ENCODE measurements at places on chromosomes 11 and 22.

DNA sequence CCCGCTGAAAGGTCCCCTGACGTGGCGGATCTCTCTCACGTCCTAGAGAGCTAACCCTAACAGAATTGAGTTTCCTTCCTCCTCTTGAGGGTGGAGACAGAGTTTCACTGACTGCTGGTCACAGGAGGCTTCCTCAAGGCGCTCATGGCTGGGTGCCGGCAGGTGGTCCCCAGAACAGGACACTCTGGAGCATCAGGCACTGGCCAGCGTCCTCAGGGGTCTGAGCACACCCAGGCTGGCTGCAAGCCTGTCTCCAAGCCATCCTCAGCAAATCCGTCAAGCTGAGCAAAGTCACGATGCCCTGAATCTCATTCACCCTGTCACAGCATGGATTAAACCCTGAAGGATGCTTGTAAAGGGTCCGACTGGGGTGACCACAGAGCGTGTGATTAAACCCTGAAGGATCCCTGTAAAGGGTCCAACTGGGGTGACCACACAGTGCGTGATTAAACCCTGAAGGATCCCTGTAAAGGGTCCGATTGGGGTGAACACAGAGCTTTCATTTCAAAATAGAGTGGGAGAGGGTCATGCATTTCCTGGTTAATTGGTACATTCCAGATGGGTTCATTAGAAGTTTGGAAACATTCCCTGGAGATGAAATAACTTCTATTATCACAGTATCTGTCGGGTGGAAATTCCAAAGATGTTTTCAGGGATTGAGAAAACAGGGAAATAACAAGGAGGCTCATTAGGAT, 473.0 kb downstream of the BRD1 start:
- no peak for DNase-seq

- no peak for DNase-seq
Measured at GRCh38 chr11:24687531-24688147, 190.8 kb downstream of the LUZP2 start.

DNA sequence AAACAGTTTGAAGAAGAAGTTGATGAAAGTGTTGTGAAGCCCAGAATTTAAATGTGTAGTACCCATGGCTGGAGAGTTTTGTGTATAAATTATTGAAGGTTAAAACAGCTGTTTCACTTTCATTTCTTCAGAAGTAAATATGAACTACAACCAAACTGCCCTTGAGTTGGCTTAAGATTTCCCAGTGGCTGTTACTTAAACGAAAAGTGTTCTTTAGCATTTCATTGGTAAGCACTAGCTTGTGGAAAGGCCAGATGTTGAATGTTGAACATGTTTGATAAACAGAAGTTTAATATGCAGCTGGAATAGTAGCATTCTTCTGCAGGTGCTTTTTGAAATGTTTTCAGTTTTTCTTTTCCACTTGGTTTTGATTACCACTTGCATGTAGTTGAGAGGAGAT, 83.2 kb upstream of the TNRC6B start:
- DNase-seq, result no peak

DNA sequence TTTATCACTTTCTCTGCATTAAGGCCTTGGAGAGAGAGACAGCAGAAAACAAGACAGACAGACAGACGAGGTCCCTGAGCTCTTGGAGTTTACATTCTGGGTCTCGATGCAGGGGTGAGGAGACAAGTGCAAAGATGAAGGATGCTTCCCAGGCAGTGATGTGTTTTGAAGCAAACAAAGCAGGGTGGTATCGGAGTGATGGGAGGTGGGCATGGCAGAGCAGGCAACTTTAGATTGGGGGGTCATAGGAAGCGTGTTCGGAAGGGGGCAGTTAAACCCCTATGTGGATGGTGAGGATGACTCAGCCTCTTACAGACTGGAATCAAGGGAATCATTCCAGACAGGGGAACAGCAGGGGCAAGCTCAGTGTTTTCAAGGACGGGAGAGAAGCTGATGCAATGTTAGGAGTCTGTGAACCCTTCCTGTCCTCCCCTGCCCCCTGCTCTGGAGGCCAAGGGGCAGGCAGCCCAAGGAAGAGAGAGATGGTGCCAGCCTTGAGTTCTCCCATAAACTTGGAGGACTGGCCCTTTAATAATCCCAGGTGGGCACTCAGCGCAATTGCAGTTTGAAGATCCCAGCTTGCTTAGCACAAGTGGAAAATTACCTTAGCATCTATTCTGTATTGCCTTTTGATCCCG, 180.2 kb downstream of the CHST1 start:
- peak; percentile 30 for DNase-seq

GRCh38 chr22:43004362-43005035, 10.4 kb downstream of the PACSIN2 start:
- DNase-seq, result no peak

DNA sequence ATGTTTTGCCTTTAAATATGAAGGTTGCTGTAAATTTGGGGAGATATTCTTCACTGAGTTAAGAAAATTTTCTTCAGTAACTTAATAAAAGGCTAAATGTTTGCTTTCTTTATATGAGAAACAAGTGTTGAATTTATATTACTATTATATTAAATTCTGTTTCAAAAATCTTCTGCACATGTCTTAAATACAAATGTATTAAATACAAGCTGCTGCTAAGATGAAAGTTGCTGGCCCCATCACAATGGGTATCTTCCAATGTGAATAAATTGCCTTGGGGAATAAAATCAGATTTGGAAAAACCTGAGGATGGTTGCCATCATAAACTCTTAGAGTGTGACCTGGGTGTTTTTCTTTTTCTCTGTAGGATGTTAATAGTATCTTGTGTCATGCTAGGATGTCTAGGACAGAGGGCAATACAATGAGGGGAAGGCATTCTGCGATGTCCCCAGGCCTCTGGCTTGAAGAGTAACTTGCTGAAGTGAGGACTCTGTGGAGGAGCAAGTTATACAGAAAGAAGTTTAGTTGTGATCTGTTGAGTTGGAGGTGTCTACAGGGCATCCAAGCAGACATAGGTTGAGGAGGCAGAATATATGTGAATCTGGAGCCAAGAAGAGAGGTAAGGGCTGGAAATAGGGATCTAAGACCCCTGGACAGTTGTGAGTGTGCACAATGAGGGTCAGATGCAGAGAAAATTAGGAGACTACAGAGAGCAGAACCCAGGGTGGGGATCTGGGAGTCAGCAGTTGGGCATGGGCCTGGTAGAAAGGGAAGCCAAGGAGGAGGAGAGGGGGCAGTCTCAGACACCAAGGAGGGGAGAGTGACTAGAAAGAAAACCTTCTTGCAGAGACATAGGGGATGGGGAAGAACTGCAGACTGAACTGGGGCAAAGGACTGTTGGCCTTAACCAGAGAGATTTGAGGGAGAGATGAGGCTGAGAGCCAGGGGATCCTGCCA, 4.8 kb downstream of the IGLL5 start:
- DNase-seq, result no peak

DNA sequence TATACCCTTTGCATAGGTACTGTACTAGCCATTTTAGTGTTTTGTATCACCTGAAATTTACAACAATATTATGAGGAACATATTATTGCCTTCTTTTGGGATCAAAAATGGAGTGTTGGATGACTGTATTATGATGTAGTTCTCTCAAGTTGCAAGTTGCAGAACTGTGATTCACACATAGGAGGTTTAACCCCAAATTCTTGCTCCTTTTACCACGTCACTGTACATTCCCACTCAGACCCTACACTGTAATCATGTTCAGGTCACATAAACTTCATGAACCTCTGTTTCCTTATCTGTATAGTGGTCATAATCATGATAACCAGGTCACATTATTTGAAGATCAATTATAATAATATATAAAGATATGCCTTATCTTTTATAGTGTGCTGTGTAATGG, 925.1 kb upstream of the TENM4 start:
- DNase-seq, result no peak

DNA sequence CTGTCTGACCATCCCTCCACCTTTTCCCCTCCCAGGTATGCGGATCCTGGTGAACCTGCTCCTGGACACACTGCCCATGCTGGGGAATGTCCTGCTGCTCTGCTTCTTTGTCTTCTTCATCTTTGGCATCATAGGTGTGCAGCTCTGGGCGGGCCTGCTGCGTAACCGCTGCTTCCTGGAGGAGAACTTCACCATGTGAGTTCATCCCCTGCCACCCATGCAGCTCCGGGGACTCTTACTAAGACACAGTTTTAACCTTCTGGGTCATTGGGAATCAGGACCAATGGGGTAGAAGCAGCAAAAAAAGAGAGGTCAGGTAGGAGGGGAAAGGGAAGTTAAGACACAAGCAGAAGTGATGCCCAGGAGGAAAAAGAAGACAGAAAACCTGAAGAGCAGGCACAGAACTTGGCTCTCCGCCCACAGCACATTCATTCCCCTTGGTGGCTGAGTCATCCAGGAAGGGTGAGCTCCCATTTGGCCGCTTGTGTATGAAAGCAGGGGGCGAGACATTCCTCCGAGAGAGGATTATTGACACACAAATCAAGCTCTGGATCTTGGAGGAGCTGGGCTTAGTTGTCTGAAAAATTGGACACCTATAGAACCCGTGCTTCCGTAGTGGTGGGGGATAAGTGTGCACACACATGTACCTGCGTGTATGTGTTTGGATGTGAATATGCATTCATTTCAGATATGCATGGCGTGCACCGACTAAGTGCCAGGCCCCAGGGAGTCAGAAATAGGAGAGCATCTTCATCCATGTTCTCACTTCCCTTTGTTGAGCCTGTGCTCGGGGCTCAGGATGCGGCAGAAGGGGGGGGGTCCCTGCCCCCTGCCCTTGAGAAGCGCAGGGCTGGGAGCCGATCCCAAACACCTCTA, 64.2 kb downstream of the CACNA1I start:
- DNase-seq, result no peak
